ENCODE measurements at places on chromosomes 7 and 10.

DNA sequence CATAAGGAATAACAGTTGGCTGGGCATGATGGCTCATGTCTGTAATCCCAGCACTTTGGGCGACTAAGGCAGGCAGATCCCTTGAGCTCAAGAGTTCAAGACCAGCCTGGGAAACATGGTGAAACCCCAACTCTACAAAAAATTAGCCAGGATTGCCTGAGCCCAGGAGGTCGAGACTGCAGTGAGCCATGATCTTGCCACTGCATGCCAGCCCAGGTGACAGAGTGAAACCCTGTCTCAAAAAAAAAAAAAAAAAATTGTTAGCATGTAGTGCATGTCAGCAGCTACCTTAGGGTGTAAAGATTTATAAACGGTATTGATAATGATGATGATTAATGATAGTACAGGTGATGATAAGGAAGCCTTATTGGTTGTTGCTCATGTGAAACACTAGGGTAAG is 331.2 kb upstream of the FZD1 start:
- no peak for DNase-seq

DNA sequence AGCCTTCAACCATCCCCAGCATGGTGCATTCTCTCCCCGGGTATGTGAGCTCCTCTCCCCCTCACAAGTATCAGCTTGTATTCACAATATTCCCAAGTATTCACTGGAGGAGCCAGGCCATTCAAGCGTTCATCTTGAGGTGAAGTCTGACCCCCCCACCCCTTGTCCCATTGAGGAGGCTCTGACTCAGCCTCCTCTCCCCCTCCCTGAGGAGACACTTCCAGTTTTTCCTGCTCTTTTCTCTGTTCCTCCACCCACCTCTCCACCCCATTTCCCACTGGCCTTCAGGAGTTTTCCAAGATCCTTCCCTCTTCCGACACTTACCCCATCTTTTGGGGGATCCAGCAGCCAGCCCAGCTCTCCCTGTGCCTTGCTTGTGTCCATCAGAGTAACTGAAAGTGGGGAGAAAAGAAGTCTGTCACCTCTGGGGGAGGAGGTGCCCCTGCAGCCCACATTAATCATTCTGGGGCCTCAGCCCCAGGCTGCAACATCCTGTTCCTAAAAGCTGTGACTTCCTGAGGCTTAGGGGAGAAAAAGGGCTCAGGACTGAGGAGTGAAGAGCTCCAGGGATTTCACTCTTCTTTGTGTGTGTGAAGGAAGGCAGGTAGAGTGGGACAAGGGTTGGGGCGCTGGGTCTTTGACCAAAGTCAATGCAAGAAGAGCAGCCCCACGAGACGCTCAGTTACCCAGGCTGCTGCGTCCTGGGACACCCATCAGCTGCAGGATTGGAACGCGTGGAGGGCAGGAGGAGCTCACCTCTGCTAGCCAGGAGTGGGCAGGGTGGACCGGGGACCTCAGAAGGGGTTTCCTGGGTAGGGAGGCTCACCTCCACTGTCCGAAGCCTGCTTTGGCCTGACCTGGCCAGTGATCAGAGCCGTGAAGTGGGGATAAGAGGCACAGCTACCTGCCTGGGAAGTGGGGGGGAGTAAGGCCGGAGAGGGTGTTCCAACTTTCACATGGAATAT is 1.1 kb downstream of the EPHA1 start:
- no peak for DNase-seq

- DNase-seq: no peak
Observed at GRCh38 chr7:35982600-35982999, 170.5 kb upstream of the EEPD1 start.

DNA sequence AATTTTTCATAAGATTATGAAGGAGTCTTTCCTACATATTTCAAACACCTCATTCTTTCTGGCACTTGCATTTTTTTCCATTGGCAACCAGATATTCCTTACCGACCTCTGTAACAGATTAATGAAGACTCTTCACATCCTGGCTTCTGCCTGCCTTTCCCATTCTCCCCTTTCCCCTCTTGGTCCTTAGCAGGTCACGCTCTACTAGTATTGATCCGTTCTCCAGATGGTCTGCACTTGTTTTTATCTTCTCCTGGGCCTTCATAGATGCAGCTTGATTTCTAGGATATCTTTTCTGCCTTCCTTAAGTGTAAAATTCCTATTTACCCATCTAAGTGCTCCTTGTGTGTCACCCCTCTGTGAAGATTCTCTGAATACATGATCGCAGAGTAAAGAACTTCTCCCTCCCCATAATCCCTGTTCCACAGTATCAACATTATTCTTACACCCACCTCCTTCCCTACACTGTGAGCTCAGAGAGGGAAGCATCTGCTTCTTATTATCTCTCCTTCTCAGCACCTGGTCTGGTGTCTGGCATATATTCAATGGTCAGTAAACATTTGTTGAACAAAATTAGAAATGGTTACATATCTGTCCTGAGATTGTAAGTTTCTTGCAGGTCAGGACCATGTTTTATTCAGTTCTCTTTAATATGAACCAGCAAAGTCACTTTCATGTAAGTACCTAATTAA is 654.2 kb downstream of the REEP3 start:
- DNase-seq: no peak

DNA sequence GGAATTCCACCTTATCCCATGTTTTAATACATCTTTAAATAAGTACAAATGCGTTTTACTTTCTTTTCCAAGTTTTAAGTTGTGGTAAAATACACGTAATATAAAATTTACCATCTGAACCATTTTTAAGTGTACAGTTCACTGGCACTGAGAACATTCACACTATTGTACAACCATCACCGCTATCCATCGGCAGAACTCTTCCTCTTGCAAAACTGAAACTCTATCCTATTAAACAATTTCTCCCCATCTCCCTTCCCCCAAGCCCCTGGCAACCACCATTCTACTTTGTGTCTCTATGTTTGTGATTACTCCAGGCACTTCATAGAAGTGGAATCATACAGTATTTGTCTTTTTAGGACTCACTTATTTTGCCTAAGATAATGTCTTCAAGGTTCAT is 33.8 kb downstream of the HIP1 start:
- no peak for DNase-seq

GRCh38 chr10:23474626-23475025 is 35.8 kb downstream of the OTUD1 start:
- DNase-seq: no peak

DNA sequence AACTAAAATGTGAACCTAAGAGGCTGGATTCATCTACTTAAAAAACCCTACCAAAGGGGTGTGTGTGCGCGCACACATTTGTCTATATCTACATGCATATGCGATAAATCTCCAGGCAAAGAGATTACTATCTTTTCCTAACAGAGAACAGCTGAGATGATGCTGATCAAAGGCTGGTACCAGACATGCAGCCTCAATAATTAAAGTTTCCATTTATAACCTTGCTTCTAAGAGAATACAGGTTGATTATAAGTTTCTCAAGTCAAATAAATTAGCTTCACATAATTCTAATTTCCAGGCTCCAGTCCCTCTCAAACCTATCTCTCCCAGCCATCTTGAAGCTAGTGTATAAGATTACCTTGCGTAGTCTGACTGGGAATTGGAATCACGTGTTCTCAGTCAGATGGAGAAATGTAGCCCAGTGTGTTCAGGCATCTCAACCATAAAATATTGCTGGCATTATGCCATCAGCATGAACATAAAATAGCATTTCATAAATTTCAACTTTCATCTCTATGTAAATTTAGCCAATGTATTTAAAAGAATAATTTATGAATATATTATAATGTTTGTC is 1062.0 kb downstream of the XPNPEP1 start:
- DNase-seq: no peak

DNA sequence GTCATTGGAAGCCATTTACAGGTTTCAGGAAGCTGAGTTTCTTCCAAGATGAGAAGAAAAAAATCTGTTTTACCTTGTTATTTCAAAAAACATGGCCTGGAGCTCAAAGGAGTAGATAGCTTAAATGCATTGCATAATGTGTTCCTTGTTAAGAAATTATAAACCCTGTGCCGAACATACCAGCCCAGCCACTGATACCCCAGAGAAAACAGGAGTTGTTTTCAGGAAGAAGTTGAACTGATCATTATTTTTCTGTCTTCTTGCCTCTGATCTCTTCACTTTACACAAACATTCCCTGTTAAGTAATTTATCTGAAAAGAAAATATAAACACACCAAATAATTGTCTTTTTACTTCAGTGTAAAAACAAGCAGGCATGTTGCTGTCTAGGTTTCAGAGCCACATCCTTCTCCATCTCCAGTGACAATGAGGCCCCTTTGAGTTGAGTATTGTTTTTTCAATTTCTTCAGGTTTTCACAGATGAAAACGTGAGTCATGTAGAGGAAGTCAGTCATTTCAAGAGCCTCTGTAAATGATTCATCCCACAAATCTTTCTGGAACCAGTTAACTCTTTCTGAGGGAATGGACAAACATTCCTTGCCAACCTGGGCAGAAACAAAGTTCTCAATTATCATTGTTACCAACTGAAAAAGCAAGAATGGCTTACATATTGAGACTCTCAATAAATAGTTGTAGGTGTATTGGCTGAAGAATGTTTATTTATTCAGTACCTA is 244.2 kb downstream of the IPMK start:
- no peak for DNase-seq

DNA sequence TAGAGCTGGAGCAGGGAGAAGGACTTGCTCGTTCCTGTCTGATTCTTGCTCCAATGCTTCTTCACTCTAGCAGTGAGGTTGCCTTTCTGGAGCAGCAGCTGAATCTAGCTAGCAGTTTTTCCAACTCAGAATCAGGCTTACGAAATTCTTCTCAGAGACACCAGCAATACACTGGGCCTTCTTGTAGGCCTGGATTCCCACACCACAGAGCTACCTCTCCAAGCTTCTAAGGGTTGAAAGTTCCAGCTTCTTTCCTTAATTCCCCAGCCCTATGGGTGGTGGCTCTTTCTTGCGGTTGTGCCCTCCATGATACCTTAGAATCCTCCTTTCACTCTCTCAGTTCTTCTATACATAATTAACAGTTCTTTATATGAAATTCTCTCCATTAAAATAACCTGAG is 586.6 kb downstream of the INHBA start:
- no peak for DNase-seq

- DNase-seq: no peak
Observed at GRCh38 chr7:88589927-88590326, 169.6 kb upstream of the ZNF804B start.

DNA sequence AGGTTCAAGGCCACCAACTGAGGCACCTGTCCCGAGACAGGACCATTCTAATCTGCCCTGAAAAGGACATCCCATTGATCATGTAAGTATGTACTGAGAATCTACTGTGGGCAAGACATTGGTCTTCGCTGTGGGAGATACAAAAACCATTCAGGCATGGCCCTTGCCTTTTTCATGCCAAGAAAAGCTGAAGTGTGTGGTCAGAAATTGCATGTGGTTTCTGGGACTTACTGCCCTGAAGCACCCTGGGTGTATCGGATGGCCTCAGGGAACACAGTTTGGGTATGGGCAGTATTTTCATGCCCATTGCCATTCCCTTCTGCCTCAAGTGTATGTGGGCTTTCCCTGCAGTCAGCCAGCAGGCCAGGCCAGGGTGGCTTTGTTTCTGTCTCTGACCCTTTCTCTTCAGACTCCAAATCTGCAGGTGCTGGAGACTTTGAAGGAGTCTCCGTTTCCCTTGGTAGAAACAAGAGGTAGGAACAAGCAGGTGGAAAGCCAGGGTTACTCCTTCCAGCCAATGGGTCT is 285.7 kb downstream of the ZEB1 start:
- no peak for DNase-seq

DNA sequence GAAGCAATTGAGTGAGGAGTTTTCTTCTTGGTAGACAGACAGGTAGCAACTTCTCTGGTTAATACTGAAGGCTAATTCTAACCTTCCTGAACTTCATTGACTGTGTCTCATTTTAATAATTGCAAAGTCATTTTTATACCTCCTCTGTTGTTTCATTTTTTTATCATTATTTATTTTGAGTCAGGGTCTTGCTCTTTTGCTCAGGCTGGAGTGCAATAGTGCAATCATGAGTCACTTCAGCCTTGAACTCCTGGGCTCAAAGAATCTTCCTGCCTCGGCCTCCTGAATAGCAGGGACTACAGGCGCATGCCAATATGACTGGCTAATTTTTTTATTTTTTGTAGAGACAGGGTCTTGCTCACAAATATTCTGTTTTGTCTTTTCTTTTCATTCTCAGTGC is 45.4 kb downstream of the APBB1IP start:
- DNase-seq: no peak

DNA sequence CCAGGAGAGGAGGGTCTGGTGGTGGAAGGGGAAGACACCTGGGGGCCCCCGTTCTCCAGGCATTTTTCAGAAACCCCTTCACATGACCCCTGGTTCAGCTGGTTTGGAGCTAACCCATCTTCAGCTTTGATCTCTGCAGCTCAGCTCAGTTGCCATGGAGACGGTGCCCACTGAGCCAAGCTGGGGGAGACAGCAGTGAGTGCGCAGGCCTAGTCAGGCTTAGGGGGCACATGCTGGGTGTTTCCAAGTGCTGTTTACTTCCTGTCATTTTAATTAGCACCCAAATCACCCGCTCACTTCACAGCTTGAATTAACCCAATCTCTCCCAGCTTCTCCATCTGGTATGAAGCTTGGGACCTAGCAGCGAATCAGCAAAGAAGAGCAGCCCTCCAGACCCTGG is 9.0 kb downstream of the SPOCK2 start:
- peak; percentile 57 for DNase-seq

DNA sequence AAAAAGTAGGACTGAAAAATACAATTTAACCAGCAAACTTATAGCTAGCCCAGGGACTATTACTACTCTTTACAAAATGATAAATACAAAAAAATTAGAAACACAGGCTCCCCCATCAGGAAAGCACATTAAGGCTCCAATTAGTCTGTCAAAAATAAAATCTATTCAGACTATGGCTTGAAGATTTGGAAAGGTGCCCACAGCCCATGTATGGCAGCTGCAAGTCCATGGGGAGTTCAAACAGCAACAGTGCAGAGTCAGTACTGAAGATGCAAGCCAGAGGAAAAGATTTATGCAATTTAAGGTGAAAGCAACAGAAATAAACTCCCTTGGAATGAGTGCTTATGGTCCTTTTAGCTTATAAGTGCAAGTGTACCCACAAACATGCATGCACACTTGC is 29.7 kb downstream of the IMMP2L start:
- no peak for DNase-seq

- DNase-seq: no peak
Observed at GRCh38 chr10:79585870-79586527, 24.7 kb upstream of the SFTPA1 start.

DNA sequence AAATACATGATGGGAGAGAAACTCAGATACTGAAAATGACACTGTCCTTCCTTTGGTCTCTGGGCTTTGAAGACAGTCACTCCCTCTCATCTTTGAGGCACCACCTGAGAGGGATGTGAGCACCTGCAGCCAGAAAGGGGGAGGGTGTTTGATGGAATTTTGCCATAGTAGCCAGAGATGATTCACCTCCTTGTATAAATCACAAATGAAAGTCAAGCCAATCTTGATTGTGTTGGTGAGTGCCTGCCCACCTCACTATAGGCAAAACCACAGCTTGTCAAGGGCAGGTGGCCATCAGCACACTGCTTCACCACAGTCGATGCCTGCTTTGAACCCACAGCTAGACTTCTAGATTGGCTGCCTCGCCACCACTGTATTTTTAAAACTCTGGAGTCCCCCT is 48.2 kb downstream of the PON1 start:
- no peak for DNase-seq

All from activated T-cell treated with anti-CD3 and anti-CD28 coated beads, Interleukin-2, amount 50 U/mL, for 4 hours (primary cell).